ENCODE measurements at places on chromosomes 3 and 15.

DNA sequence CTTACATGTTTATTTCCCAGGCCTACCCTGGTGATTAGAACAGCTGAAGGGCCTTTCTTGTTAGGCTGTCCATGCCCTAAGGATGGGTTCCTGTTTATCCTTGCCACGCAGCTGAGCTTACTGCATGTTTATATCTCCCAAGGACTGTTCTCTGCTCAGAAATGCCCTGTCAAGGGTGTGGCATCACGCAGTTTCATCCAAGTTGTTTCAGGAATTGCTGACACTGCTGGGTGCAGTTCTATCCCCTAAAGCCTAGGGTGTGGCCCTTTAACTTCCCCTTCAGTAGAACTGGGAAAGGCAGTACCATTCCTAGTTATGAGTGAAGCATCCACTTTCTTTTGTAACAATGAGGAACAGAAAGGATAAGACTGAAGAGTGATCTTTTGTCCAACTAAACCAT lies 5.0 kb downstream of the ELL3 start:
- no peak for DNase-seq

- no peak for DNase-seq
Measured at GRCh38 chr3:60056404-60056803, 1006.6 kb upstream of the CFAP20DC start.

GRCh38 chr3:66397745-66398144 lies 103.1 kb downstream of the LRIG1 start:
- DNase-seq: no peak

DNA sequence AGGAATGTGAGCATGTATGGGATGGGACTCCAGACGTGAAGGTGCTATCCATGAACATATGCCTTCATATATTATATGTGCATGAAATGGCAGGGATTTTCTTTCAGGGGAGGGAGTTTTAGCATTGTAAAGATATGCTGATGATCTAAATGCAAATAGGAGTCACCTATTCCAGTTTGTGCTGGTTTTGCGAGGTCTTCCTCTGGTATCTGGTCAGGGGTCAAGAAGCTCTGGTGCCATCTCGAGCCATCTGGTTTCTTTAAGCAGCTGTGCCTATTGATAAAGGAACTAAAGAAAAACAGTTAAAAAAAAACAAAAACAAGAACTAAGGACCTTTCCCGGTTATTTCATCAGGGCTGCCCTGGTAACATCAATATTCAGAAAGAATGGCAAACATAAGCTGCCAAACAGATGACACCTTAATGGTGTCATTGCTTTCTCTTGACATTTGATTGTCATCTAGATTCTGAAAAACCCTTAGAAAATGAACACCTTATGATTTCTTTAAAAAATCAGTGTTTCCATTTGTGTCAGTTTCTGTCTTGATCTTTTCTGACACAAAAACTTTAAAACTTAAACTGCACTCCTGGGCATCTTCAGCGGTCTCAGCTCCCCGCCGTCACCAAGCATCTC lies 22.7 kb downstream of the APH1B start:
- no peak for DNase-seq

DNA sequence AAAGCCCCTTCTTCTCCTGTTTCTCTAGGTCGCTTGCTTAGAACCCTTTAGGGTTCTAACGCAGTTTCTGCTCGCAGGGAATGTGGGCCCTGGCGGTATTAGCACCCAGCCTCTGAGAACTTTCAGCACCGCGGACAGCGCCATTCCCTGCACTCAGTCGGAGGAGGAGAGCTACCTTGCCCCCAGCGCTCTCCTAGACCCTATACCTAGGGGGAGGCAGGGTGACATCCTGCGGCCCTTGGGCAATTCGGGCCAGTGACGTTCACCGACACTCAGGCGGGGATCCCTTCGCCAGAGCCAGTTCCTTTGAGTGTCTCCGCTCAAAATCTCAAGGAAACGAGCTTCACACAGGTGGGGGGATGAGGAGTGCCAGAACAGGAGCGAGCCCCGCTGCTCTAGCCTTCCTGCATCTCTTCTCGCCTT lies 1.3 kb downstream of the SLC7A14 start:
- DNase-seq: peak; percentile 23

DNA sequence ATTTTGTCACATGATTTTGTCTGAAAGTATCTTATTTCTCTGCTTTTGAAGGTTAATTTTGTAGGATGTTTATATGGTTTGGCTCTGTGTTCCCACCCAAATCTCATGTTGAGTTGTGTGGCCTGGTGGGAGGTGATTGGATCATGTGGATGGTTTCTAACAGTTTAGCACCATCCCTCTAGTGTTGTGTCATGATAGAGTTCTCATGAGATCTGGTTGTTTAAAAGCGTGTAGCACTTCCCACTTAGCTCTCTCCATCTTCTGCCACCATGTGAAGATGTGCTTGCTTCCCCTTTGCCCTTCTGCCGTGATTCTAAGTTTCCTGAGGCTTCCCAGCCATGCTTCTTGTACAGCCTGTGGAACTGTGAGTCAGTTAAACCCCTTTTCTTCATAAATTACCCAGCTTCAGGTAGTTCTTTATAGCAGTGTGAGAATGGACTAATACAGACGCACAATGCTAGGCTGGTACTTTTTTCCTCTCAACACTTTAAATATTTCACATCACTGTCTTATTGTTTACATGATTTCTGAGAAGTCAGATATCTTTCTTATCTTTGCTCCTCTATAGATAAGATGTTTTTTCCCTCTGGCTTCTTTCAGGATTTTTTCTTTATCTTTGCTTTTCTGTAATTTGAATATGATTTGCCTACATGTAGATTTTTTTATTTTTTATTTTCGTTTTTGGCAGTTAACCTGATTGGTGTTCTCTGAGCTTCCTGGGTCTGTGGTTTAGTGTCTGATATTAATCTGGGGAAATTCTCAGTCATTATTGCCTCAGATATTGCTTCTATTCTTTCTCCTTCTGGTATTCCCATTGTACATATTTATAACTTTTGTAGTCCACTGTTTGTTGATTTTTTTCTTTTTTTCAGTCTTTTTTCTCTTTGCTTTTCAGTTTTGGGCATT lies 22.2 kb downstream of the BTD start:
- DNase-seq: no peak

- no peak for DNase-seq
Measured at GRCh38 chr3:99118381-99118780, 216.9 kb upstream of the DCBLD2 start.

DNA sequence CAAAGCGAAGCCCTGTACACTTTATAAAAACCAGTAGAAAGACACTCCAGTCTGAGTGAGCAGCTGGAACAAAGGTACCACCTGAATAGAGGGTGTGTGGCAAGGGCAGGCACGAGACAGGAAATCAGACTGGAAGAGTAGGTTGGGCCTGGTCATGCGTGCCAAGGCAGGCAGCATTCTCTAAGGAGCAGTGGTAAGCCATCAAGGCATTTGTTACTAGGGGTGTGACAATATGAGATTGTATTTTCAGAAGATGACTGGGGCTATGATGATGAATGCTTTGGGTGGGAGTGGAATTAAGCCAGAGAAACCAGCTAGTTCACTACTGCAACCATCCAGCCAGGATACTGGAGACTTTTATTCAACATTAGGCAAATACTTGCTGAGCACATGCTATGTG lies 5.0 kb downstream of the JMJD7 start:
- no peak for DNase-seq

- no peak for DNase-seq
Measured at GRCh38 chr3:69902386-69902785, 97.1 kb upstream of the SAMMSON start.

- no peak for DNase-seq
Measured at GRCh38 chr15:90677807-90678790, 39.0 kb upstream of the BLM start.

DNA sequence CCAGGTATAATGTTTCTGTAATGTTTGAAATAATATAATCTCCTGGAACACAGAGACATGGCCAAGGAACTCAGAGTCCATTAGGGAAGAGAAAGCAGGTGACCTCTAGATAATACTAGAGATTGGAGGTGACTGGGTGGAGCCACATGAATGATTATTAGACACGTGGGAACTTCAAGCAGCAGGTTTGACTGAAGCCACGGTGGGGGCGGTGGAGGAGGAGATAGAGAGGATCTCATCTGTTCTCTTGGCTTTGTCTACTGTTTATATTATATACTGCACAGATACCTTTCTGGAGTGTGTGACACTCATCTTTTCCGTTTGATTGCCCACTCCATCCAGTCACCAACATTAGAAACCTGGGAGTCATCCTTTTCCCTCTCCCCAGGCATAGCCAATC lies 33.7 kb downstream of the KIF7 start:
- DNase-seq: no peak

DNA sequence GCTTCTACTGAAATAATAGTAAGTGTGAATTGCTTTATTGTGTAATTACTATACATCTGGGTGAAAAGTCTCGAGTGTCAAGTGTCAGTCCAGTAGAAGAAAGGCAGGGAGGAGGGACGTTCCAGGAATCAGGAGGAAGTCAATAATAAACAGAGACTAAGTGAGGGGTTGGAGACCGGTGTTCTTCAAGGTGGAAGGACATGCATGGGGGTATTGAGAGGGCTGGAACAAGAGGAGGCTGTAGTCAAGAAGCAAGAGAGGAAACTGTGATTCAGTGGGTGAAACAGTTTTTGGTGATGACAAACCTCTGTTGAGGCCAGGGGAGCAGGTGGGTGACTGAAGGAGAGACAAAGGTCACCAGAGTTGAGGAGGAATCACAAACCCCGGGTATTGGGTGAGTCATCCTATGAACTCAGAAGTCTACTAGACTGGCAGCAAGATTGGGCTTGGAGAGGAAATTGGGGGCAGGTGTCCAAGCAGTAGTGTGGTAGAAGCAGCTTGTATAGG lies 11.6 kb upstream of the SCAMP5 start:
- DNase-seq: no peak

DNA sequence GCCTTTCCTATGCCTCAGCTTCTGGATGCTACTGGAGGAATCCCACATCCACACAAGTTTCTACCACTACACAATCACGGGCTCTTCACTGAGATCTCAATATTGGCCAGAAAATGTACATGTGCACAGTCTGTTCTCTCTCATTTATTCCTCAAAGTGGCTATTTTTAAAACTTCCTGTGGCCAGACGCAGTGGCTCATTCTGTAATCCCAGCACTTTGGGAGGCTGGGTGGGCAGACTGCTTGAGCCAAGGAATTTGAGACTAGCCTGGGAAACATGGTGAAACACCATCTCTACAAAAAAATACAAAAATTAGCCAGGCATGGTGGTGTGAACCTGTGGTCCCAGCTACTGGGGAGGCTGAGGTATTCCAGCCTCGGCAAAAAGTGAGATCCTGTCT lies 91.4 kb upstream of the PRTG start:
- no peak for DNase-seq

DNA sequence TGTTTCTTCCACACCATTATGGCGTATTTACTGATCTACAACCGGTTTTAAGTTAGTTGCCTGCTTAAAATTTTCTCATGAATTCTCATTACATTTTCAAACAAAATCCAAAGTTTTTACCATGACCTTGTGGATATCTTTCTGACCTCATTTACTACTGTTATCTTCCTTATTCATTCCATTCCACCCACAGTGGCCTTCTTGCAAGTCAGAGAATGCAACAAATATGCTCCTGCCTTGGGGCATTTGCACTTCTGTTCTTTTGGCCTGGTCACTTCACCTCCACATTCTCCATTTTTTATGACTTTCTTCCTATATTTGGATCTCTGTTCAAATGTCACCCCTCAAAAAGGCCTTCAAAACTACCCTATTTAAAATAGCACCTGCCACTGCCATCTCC lies 8.8 kb upstream of the SLC15A2 start:
- DNase-seq: no peak

- no peak for DNase-seq
Measured at GRCh38 chr15:83178869-83179325, 28.7 kb downstream of the HDGFL3 start.

- DNase-seq: no peak
Measured at GRCh38 chr3:28664123-28664522, 315.5 kb upstream of the AZI2 start.

DNA sequence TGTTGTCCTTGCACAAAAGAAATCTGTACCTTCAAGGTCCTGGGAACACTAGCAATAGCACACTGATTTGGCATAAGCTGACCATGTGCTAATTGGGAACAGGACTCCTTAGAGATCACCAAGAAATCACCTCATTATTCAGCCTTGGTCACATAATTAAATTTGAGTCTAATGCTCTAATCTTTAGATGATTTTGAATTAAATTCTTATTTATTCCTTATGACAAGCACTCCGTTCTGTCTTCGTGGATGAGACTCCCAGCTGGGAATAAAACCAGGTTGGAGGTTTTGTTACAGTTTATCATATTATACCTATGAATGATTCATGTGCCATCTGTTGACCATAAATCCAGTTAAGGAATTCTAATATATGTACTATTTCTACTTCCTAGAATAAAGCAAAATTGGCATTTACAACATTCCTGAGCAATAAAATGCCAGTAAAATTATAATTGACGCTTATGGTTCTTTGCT lies 162.2 kb downstream of the MYRIP start:
- no peak for DNase-seq

- no peak for DNase-seq
Measured at GRCh38 chr15:51379390-51379789, 37.9 kb downstream of the GLDN start.

DNA sequence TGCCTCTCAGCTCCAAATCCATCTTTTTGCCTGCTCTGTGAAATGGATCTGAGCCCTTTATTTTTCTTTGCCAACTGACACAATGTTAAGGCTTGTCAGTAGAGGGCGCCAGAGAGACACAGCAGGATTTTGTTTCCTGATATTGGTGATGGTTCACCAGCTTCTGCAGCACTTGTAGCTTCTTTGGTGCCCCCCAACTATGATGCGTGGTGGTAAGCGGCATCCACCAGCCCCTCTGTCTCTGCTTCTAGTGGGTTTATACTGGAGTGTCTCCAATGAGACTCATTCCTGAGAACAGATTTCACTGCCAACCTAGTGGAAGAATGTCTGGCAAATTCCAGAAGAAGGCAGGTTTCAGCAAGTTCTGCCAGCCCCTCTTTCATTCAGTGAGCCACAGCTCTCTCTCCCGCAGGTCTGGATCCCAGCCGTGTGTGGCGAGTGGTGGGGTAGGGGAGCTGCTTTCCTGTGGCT lies 471.9 kb upstream of the FRG2C start:
- peak; percentile 4 for DNase-seq

GRCh38 chr3:11640009-11640673 lies 3.6 kb downstream of the VGLL4 start:
- DNase-seq: no peak

DNA sequence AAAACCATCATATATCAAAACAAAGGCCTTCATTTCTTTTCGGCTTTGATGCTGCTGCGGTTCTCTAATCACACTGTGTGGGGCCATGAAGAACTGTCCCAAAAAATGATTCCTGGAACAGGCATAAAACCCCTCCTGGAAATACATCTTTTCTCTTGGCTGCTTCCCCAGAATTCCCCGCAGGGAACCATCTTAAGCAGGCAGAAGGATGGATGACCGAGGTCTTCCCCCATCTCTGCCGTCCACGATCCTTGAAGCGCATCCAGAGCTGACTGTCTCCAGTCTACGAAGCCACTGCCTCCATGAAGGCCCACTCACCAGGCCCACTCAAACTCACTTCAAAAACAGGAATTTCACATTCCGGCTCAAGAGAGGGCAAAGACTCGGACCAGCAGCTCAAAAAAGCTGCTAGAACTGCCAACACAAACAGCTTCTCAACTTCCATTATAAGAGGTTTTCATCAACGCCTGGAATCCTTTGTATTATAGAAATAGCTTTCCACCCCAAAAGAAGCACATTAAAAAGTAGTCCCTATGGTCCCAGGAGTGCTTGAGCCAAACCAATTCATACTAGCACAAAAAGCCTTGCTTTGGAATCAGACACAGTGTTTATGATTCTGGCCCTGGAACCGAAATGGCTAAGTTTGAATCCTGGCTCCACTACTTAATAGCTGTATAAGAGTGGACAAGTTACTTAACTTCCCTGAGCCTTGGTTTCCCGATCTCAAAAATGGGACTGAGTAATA lies 487.5 kb upstream of the WNT5A start:
- DNase-seq: no peak
